Effector CD8-positive, alpha-beta T cell (primary cell): ENCODE measurements at places on chromosomes 3 and 15.

- no peak for DNase-seq
Measured at GRCh38 chr3:35651851-35652250, 12.5 kb downstream of the ARPP21 start.

DNA sequence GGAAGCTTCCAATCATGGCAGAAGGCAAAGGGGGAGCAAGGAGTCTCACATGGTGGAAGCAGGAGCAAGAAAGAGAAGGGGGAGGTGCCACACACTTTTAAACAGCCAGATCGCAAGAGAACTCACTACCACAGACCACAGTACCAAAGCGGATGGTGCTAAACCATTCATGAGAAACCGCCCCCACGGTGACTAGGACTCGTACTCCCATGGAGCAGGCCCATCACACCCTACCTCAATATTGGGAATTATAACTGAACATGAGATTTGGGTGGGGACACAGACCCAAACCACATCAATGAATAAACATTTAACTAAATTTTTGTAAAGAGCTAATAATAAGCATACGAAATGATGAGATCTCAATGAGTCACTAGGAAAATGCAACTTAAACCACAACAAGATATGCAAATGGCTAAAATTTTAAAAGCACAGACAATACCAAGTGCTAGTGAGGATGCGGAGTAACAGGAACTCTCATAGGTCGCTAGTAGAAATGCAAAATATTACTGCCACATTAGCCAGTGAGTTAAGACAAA lies 10.0 kb downstream of the MRPS25 start:
- DNase-seq, result no peak

GRCh38 chr3:155370198-155370597 lies 76.7 kb upstream of the STRIT1 start:
- DNase-seq, result no peak

GRCh38 chr3:13173186-13173585 lies 100.0 kb upstream of the IQSEC1 start:
- DNase-seq, result no peak

GRCh38 chr3:186137051-186137685 lies 28.3 kb upstream of the ETV5 start:
- no peak for DNase-seq

- DNase-seq, result no peak
Measured at GRCh38 chr3:182740710-182741109, 52.6 kb upstream of the ATP11B start.

- DNase-seq, result no peak
Measured at GRCh38 chr15:34461730-34462129, 24.1 kb upstream of the GOLGA8A start.

- no peak for DNase-seq
Measured at GRCh38 chr3:880371-880770, 212.5 kb upstream of the CNTN6 start.

GRCh38 chr15:90982135-90982534 lies 12.2 kb downstream of the PRC1 start:
- DNase-seq, result no peak

GRCh38 chr3:126988451-126989021 lies 5.6 kb downstream of the PLXNA1 start:
- no peak for DNase-seq

- DNase-seq, result no peak
Measured at GRCh38 chr15:48674876-48675275, 29.4 kb upstream of the FBN1 start.

DNA sequence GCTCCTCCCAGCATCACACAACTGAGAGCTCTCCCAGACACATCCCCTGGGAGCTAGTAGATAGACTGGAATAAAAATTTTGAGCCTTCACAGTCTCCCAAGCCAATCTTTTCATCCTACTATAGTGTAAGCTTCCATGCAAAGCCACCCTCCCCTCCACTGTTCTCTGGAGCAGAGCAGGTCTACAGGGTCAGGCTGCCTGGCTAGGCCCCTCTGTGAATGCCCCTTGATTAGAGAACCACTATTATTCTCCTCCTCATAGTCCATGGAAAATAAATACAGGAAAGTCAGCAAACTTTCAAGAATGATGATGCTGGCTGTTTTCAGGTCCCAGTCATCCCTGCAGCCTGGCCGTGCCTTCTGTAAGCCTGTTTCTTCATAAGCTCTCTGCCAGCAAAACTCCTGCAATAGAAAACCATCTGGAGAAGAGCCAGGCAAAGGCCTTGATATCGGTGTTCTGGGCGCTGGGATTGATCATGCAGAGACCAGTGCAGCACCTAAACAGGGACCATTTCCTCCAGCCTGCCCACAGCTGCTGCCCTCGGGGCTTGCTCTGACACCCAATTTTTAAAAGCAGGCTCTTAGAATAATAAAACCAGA lies 51.7 kb downstream of the CRYGS start:
- DNase-seq, result no peak

DNA sequence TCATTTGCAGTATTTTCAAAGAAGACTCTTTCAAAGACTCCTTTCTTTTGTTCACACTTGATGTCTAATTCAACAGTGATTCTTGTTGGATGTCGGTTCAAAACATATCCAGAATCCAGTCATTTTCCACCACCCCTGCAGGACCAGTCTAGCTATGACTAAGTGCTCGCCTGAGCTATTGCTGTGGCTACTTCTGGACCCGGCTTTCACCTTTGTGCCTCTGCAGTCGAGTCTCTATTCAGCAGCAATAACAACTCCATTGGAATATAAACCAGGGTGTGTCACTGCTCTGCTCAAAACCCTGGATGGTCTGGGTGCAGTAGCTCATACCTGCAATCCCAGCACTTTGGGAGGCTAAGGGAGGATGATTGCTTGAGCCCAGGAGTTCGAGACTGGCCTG lies 55.0 kb downstream of the PRICKLE2 start:
- no peak for DNase-seq

DNA sequence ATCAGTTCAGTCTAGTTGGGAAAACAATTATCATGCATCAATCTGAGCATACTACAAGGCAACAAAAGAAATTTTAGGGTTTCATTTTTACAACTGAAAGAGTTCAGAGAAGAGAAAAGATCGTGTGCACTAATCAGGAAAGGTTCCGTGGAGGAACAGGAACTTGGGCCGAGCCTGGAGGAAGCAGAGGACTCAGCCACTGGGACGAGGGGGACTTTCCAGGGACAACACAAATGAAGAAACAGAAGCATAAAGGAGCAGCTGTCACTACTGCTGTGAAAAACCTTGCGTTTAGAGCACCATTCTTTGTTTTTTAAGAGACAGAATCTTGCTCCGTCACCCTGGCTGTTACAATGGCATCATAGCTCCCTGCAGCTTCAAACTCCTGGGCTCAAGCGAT lies 60.5 kb downstream of the MYO1E start:
- DNase-seq, result no peak
